ENCODE measurements at places on chromosomes 6 and 20. TPM values are rescaled to one million over a fixed set of nuclear protein-coding genes. Genes with fewer than 3 reads are reported as not detected.

- DNase-seq = no peak
These were observed 608.4 kb downstream of the HDGFL1 start for GRCh38 chr6:23177806-23178205.

DNA sequence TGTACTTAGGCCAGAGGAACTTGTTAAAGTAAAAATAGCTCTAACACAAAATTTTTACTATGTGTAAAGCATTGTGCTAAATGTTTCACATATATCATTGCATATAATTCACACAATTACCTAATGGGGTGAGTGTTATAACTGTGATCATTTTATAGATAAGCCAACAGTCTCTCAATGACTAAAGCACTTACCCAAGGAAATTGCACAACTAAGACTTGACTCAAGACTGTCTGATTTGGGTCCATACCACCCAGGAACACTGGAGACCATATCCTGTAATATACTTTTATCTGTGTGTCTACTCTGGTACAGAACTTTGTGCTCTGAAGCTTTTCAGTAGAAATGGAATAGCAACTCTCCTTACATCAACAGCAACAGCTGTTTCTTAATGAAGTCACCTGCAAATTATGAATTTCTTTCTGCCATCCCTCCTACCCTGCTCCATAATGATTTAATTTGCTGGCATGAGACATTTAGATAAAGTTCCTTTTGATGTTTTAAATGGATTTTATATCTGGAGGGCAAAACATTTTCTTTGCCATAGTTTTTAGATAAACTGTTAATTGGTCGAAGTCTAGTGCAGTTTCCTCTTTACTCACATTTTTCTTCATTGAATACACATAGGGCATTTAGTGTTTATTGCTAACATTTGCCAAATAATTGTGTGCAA is 47.5 kb downstream of the TSPYL4 start:
- no peak for DNase-seq

DNA sequence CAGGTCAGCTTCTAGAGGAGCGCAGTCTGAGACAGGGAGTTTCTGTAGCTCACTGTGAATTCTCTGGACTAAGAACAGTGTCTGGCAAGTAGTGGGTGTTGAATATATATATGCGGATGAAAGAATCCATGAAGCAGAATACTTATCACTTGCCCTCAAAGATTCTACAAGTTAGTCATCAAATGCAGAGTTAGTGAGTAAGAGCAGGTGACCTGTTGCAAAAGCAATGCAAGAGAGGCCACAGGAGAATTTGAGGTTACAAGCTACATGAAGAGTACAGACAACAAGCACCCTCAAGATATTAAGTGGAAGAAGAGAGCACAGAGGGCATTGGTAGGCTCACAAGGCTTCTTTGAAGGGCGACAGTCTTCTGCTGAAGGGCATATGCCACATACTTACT is 103.4 kb upstream of the BTBD3 start:
- peak; percentile 95 for DNase-seq

GRCh38 chr20:37901240-37901639 is 1.7 kb upstream of the VSTM2L start:
- DNase-seq = no peak

- no peak for DNase-seq
These were observed 26.2 kb downstream of the CYP39A1 start for GRCh38 chr6:46626228-46626909.

DNA sequence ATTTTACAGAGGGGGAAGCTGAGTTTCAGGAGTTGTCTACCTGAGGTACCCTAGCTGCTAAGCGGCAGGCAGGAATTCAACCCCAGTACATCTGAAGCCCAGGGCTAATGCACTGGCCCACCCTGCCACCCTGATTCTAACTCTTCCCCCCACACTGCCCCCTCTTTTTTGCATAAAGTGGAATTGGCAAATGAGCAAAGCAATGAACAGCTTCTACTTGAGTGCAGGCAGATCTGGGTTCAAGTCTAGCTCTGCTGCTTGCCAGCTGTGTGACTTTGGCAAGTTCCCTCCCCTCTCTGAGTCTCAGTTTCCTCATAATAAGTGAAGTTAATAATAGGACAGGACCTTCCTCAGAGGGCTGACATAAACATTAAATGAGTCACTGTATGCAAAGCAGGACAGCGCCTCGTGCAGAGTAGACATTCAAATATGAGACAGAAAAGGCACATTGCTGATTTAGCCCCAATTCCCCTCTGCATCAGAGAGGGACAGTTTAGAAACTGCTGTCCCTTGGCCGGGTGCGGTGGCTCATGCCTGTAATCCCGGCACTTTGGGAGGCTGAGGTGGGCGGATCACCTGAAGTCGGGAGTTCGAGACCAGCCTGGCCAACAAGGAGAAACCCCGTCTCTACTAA is 4.7 kb downstream of the ADA start:
- DNase-seq = peak; percentile 49

DNA sequence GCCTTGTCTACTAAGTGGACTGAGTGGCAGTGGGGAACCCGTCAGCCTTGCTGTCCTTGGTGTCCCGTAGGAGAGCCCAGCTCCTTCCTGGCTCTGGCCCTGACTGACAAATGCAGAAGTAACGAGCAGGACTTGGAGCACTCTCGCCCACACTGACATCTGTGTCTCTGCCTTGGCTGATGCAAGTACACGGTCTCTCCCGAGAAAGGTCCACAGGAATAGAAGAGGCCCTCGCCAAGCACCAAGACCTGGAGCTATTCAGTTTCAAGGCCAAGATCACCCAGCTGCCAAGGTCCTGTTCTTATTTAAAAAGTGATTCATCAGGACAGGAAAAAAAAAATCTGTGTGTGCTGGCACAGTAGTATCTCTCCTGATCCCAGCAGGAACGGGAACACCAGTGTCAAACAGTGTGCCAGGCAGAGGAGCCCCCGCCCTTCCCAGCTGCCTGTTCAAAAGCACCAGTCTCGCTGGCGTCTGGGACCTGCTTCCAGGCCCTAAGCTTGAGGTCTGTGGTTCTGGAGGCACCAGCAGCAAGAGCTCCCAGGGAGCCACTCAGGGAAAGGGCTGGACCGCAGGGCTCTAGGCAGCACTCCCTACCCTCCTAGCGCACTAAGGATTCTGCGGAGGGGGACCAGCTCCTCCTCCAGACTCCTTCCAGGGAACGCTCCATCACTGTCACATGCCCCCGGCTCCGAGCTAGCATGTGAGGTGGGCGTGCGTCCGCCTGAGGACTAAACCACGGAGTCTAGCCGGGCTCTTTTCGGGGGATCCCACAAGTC is 376.9 kb downstream of the RNGTT start:
- DNase-seq = no peak

GRCh38 chr6:116876107-116876506 is 935 bp upstream of the RFX6 start:
- no peak for DNase-seq

- DNase-seq = peak; percentile 97
These were observed 22.4 kb downstream of the ZMYND8 start for GRCh38 chr20:47334022-47334551.

GRCh38 chr6:15477746-15478145 is 185.1 kb downstream of the DTNBP1 start:
- DNase-seq = no peak

DNA sequence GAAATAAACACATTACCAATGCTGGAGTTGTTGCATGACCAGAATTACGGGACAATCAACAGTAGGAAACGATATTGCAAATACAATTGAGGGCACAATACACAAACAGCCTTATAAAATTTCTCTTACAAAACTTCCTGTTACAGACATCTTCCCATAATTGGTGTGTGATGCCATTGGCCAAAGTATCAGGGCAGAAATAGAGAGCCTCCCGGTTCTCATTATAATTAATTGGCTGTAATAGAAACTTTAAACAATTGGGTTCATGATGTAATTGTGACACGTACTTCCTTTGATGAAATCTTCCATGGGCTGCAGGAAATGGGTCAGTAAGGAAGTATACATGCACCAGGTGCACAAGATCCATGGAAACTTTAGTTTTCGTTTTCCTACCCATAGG is 40.3 kb upstream of the RALGAPA2 start:
- no peak for DNase-seq

- DNase-seq = no peak
These were observed 13.3 kb downstream of the RALGAPA2 start for GRCh38 chr20:20699144-20699543.

- no peak for DNase-seq
These were observed 319.1 kb downstream of the ARHGAP18 start for GRCh38 chr6:129390900-129391299.

GRCh38 chr6:52522151-52522626 is 54.7 kb downstream of the TRAM2 start:
- peak; percentile 77 for DNase-seq

DNA sequence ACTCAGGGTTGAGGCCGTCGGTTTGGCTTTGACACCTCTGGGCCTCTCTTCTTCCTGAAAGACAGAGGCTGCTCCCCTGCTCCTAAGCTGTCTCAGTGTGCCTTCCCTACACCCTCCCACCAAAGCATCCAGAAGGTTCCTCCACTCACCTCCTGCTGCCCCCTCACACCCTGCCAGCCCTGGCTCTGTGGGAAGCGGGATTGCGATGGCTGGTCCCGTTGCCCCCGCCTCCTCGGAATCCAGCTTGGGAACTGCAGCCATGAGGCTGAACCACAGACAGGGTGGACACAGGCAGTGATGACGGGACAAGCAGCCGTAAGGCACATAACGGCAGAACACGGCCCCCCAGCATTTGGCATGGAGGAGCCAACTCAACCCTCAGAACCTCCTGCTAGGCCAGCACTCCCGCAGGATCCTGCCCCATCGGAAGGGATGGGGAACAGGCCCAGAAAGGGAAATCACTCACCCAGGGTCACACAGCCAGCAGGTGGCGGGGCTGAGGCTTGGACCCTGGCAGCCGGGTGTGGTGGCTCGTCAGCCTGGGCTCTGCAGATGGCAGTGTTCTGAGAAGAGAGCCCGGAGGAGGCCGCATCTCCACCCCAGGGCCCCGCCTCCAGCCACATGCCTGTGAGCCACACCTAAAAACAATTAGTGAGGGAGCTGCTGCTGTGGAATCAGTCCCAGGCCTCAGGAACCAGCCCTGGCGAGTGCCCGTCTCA is 139.6 kb downstream of the PHACTR3 start:
- DNase-seq = no peak

DNA sequence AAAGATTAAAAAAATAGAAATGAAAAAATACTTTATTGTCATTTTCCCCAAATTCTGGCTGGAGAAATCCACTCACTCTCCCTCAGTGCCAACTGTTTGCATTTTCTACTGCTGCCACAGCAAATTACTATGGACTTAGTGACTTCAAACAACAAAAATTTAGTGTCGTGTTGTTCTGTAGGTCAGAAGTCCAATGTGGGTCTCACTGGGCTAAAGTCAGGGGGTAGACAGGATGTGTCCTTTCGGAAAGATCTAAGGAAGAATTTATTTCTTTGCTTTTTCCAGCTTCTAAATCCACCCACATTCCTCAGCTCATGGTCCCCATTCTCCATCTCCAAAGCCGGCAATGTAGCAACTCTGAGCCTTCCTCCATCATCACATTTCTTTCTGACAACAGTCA is 453.3 kb downstream of the KIF16B start:
- DNase-seq = no peak

DNA sequence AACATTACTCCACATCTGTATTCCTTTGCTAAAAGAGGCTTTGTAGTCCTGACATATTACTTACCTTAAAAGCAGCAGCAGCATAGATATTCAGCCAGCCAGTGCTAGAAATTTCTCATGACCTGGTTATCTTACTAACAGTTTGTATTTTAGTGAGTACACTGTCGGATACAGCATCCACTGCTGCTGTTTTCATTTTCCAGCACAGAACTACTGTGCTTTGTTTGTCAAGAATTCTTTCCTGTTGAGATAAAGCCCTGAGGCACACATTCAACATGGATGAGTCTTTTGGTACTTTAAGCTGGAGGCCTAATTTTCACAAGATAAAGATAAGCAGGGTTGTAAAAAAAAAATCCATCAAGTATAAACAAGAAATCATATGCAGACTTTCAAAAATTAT is 311.2 kb upstream of the OPRM1 start:
- no peak for DNase-seq

DNA sequence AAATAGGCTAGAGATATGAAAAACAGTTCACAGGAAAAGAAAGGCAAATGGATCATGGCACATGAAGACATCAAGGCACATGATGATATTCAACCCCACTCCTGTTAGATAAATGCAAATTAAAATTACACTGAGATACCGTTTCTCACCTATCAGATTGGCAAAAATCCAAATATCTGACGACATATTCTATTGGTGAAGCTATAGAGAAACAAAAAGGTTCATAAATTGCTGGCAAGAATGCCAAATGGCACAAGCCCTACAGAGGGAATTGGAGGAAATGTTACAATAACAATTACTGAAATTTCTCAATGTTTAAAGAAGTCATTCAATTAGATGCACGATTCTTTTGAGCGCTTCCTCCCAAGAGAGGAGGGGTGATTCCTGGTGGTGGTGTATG is 45.3 kb upstream of the DSN1 start:
- no peak for DNase-seq

DNA sequence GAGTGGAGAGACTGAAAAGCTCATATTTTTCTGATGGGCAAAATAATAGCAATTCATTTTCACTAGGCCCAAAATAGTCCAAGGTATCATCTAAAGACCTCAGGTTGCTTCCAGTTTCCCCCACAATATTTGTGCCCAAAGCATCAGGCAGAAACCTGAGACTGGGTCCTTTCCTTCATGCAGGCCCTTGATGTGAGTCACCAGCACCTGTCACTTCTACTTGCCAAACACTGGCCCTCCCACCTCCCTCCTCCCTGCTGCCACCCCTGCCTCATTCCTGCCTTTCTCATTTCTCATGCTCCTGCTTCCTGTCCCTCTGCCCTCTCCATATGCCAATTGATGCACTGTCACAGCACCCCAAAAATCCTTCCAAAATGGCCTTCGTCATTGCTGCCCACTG is 230.4 kb upstream of the CST7 start:
- DNase-seq = no peak

The MOCS1 gene
- 11.6 TPM for polyA plus RNA-seq

The LHFPL5 gene
- not detected for polyA plus RNA-seq

The OR12D3 gene
- not detected for polyA plus RNA-seq

The DEFB132 gene
- not detected for polyA plus RNA-seq

The IMPG1 gene
- 0.17 TPM for polyA plus RNA-seq

The LPA gene
- not detected for polyA plus RNA-seq

The DNMT3B gene
- polyA plus RNA-seq = 1.1 TPM

The HTR1E gene
- polyA plus RNA-seq = not detected

The POU5F1 gene
- polyA plus RNA-seq = 0.23 TPM

The TTPAL gene
- polyA plus RNA-seq = 12.3 TPM

The RHAG gene
- 0.06 TPM for polyA plus RNA-seq

The NMBR gene
- not detected for polyA plus RNA-seq

The ERVFRD-1 gene
- polyA plus RNA-seq = not detected

The CST4 gene
- polyA plus RNA-seq = 0.16 TPM

Data from fibroblast of lung (primary cell).